ENCODE measurements at places on chromosomes 1 and 21.

DNA sequence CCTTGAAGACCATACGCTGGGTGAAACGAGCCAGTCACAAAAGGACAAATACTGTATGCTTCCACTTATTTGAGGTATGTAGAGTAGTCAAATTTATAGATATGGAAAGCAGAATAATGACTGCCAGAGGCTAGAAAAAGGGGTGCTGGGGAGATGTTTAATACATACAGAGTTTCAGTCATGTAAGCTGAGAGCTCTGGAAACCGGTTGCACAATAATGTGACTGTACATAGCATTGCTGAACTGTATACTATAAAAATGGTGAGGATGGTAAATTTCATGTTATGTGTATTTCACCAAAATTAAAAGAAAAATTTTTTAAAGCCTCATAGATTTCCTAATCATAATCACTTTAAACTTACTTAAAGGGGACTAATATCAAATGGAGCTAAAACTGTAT, 110.8 kb downstream of the ZZZ3 start:
- no peak for DNase-seq

GRCh38 chr1:230068621-230068873, 1.5 kb downstream of the GALNT2 start:
- DNase-seq, result no peak

GRCh38 chr1:79271759-79272158, 265.2 kb upstream of the ADGRL4 start:
- DNase-seq, result no peak

DNA sequence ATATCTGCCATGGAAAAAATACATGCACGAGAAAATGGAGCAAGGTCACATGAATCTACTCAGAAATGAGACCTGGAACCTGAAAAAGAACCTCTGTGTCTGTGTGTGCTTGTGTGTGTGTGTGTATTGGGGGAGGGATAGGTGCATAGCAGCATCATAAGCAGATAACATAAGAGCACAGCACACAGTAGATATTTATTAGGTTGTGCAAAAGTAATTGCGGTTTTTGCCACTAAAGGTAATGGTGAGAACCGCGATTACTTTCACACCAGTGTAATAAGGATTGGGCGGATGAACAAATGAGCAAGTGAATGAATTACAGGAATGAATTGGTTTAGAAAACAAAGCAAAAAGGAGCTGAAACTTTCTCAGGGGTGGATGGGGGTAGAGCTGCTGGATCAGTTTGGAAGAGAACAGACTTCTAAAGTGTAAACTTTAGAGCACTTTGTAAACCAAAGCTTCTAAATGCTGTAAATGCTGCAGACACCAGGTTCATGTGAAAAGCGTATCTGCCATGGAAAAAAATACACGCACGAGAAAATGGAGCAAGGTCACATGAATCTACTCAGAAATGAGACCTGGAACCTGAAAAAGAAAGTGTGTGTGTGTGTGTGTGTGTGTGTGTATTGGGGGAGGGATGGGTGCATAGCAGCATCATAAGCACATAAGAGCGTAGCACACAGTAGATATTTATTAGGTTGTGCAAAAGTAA, 156.9 kb downstream of the TOMM20 start:
- no peak for DNase-seq

DNA sequence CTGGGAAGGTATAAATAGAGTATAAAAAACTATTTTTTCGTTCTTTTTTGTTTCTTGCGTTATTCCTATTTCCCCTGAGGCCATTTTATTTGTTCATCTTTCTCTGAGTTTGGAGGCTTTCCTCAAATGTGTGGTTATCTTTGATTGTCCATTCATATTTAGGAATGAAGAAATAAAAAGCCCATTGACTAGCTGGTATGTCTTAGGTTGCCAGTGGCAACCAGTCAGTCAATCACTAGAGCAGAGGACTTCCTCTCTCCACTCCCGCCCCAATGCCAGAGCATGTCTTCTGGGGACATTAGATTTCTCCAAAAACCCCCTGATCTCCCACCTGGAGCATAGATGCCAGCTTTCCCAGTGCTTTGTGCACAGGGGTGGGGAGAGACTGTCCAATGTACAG, 20.7 kb upstream of the FOXE3 start:
- DNase-seq, result no peak

- DNase-seq, result peak; percentile 89
Measured at GRCh38 chr1:21294266-21294989, 4.2 kb upstream of the ECE1 start.

- no peak for DNase-seq
Measured at GRCh38 chr1:167542109-167543032, 11.2 kb downstream of the CREG1 start.

DNA sequence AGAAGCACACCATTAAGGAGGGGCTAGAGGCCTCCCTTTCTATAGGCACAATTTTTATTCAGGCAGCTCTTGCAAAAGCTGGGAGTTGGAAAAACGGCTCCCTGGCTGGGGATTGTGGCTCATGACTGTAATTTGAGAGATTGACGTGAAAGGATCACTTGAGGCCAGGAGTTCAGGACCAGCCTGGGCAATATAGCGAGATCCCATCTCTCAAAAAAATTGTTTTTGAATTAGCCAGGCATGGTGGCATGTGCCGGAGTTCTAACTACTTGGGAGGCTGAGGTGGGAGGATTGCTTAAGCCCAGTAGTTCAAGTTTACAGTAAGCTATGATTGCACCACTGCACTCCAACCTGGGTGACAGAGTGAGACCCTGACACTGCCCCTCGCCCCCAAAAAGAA, 23.9 kb upstream of the NRDC start:
- DNase-seq, result no peak

DNA sequence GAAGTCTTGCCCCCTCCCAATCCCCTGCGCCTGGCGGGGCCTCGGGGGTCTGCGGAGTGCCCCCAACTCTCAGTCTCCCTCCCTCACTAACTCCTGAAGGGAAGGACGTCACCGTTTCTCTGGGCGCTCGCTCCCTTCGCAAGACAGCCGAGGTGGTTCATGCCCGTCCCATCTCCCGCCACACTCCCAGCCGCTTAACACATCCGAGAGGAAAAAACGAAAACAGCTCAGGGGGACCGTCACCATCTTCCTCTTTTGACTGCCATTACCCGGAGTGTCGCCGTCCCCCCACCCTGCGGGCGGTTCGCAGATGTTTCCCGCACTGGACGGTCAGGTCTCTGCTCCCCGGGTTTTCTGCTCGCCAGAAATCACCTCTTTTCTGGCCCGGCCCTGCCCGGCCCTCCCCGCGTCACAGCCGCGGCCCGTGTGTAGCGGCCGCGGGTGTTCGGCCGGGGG, 532 bp downstream of the ERO1B start:
- peak; percentile 27 for DNase-seq

GRCh38 chr1:10943991-10944730, 68.3 kb upstream of the TARDBP start:
- DNase-seq, result no peak

- no peak for DNase-seq
Measured at GRCh38 chr1:56439610-56440264, 139.6 kb downstream of the PLPP3 start.

GRCh38 chr1:34591751-34592629, 162.9 kb upstream of the GJB5 start:
- no peak for DNase-seq

- no peak for DNase-seq
Measured at GRCh38 chr1:98669355-98670296, 8.1 kb downstream of the SNX7 start.

DNA sequence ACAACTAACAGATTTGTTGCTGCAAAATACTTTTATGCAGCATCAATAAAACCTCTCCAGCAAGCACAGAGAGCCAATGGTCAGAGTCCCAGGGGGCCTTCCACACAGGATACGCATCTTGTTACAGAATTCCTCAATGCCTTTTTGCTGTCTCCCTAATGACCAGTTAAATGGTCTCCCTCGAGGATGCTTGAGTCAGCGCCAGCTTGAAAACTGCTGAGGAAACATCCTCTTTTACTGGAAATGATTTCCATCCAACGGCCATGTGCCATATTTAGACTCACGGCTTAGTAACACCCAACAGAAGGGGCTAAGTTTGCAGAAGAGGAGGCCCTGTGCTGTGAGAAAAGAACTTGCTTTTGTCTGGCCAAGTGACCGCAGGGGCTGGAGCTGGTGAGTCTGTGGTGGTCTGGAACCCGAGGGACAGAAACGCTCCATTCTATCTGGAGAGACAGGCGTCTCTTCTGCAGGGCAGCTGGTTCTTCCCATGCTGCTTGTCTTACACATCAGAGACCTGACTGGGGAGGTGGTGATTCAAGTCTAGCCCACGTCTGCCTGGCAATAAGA, 496.4 kb downstream of the SETD4 start:
- no peak for DNase-seq

GRCh38 chr1:162218975-162219374, 149.5 kb downstream of the NOS1AP start:
- no peak for DNase-seq

DNA sequence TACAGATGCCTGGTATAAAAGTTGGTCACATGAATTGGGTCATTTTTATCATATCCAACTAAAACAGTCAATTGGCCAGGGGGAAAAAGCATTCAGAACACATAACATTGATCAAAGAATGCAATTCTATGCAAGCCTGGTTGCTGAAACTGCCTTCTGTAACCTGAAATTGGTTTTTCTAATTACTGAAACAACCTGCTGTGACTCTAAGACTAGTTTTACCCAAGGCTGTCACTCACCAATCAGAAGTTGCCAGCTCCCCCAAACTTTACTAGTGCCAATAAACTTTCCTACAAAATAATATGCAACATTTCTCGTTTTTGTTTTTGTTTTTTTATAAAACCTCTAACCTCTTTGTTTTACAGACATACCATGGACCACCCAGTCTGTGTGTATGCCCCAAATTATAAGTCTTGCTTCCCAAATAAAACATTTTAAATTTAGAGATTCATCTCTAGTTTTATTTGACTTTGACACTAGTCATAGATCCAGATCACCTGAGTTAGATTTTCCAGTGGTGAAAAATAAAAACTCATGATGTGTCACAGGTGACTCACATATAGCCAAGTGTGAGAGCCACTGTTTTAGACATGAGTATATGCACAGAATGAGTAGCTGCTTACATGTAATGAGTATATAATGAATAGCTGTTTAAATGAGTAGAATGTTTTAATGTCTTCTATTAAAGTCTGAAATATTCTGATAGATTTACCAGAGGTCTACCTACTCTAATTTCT, 64.2 kb upstream of the CR2 start:
- no peak for DNase-seq

GRCh38 chr1:71093938-71094337, 13.1 kb upstream of the ZRANB2 start:
- DNase-seq, result no peak

GRCh38 chr1:65832296-65832695, 39.6 kb downstream of the PDE4B start:
- no peak for DNase-seq

GRCh38 chr21:36817732-36818450, 119.0 kb downstream of the SIM2 start:
- DNase-seq, result no peak

DNA sequence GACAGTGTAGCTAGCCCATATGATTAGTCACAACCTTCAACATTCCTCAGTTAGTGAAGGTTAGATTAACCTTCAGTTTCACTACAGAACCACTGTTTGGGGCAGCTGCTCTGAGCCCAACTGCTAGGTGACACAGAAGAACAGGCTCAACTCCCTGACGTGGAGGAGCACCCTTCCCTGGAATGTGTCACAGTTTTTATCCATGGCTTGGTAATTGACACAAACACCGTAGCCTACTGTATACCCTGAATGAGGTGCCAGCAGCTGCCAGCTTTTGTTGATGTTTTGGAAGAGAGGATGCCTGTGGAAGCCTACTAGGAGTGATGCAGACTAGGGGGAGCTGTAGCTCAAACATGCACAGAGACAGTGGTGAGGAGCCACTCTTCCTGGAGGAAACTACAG, 56.6 kb upstream of the CR2 start:
- no peak for DNase-seq

GRCh38 chr1:240687820-240688219, 75.9 kb upstream of the GREM2 start:
- no peak for DNase-seq

GRCh38 chr1:63856924-63857323, 83.1 kb downstream of the ROR1 start:
- no peak for DNase-seq

DNA sequence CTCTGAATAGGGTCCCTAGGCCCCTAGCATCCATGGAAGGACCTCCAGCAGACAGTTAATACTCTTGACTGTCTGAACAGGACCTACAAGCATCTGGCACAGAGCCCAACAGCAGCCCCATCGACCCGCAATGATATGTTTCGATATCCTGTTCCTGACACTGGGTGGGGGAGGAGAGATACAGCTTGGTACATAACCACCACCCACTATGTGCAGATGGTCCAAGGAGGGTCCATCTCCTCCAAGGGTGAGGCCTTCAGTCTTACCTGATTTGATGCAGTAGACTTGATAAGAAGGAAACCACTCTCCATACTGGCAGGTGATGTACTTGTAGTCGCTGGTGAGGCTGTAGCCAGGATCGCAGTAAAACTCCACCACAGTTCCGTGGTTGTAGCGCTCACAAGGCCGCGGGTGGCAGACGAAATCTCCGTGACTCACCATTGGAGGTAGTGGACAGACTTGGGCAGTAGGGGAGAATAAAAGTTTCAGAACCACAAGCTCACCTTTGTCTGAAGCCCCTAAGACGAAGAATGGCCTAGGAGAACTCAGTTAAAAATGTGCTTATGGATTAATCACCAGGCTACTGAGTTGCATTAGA, 86.0 kb upstream of the TLR5 start:
- no peak for DNase-seq

DNA sequence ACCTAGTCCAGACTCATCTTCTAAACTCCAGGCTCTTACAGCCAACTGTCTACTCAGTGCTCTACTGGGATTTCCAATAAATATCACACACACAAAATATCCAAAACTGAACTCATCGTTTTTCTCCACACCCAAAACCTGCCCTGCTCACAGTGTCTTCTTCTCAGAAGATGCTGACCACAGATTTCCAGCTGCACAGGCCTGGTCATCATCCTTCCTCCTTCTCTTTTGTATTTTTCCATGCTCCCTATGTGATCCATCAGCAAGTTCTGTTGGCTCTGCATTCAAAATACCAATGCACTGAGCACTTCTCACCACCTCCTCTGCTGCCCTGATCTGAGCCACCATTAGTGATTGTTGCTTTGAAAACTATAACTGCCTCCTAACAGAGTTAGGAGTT, 159.5 kb upstream of the KAZN start:
- no peak for DNase-seq

GRCh38 chr1:42170779-42171621, 6.5 kb upstream of the GUCA2A start:
- no peak for DNase-seq

GRCh38 chr1:156785458-156785857, 18.1 kb downstream of the PRCC start:
- DNase-seq, result no peak

Data from activated naive CD4-positive, alpha-beta T cell treated with Interleukin-2 at 50 U/mL for 16 hours (primary cell).